ENCODE measurements at places on chromosomes 13 and 19. TPM values are rescaled to one million over a fixed set of nuclear protein-coding genes. Genes with fewer than 3 reads are reported as not detected.

GRCh38 chr13:99855526-99856420, 115.8 kb downstream of the ZIC5 start:
- no peak overlapping the region for H3K4me3 ChIP-seq
- H3K36me3 ChIP-seq = no peaks in the 10 kb centered on the region
- peaks cover 8% of the 10 kb centered on the region for H3K4me1 ChIP-seq
- no peak overlapping the region for H3K27ac ChIP-seq
- no peak for DNase-seq

- H3K27ac ChIP-seq = no peak overlapping the region
- no peaks in the 10 kb centered on the region for H3K36me3 ChIP-seq
- H3K4me3 ChIP-seq = no peak overlapping the region
- DNase-seq = no peak
Measured at GRCh38 chr13:57409121-57409520, 222.4 kb upstream of the PCDH17 start.

DNA sequence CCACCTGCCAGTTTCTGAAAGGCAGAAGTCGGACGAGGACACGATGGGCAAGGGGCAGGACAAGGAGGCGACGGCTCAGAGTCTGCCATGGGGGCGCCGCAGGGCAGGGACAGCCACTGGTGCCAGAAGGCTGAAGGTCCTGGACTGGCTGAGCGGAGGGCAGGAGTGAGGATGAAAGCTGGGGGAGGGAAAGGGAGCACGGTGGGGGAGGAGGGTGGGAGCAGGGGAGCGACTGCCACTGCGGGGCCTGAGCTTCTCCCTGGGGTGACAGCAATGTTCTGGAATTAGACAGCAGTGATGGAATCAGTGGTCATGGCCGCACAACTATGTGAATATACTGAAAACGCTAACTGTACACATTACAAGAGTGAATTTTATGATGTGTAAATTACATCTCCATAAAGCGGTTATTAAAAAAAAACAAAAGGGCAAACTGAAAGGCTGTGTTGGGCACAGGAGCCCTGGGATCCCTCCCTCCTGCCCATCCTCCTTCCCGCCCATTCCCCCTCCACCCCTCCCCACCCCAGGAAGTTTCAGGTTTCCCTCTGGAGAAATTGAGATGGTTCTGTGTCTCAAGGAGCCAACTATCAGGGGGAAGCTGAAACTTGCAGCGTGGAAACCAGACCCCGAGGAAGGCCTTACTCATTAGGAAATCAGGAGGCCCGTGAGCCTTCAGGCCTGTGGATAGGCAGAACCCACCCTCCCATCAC, 15.9 kb downstream of the MLLT1 start:
- no peak overlapping the region for H3K4me3 ChIP-seq
- H3K36me3 ChIP-seq = peaks cover 18% of the 10 kb centered on the region
- H3K4me1 ChIP-seq = peaks cover 16% of the 10 kb centered on the region
- no peaks in the 10 kb centered on the region for H3K27me3 ChIP-seq
- no peak for DNase-seq

DNA sequence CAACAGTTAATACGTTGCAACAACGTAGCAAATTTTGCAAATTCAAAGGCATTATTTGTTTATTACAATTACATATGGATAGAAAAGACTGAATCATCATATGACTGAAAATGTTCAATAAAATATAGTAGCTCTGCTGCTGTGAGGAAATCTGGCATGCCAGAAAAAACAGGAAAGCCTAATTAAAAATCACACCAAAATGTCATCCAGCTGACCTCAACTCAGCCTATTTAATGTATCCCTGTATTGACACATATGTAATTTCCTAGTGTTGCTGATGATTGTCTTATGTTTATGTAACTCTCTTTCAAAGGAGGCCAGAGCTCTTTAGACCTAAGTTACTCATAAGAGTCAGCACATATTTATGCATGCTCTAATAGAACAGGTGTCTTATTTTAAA, 495.0 kb downstream of the PCDH17 start:
- no peaks in the 10 kb centered on the region for H3K4me1 ChIP-seq
- H3K27me3 ChIP-seq = no peaks in the 10 kb centered on the region
- no peaks in the 10 kb centered on the region for H3K36me3 ChIP-seq

ZNF837 gene
- total RNA-seq = 2.9 TPM

ZNF729 gene
- not detected for total RNA-seq

DNA sequence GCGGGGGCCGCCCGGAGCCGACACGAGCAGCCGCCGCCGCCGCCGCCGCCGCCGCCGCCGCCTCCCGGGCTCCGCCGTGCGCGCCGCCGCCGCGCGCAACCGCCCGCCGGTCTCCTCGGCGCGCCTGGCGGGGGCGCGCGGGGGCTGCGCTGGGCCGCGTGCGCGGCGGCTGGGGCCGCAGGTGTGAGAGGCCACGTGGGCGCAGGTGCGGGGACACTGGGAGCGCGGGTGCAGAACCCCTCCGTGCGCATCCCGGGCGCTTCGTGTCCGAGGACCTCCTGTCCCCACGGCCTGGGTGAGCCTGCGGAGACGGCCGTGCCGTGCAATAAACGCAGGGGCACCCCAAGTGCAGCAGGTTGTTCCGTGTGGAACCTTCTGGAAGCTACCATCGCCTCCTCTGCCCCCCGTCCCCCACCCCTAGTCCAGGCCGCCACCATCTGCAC, at the start of gene LINGO3:
Gene LINGO3 (minus strand): TSS at position 41 of the 443 bp plus-strand sequence. CDS start 16,378 bp downstream, outside the sequence.
- H3K36me3 ChIP-seq = no peaks in the 10 kb centered on the region
- H3K4me3 ChIP-seq = peak within 1 kb of the TSS; percentile 60
- peaks cover 2% of the 10 kb centered on the region for H3K4me1 ChIP-seq
- H3K27ac ChIP-seq = no peak within 1 kb of the TSS
- H3K27me3 ChIP-seq = peaks cover 68% of the 10 kb centered on the region

CYP2A7 gene
- not detected for total RNA-seq

- H3K27me3 ChIP-seq = no peaks in the 10 kb centered on the region
- peaks cover 21% of the 10 kb centered on the region for H3K4me1 ChIP-seq
- peaks cover 76% of the 10 kb centered on the region for H3K36me3 ChIP-seq
- peak overlapping the region; percentile 84 for H3K27ac ChIP-seq
Measured at GRCh38 chr19:58003174-58003828, 681 bp upstream of the ZNF606 start.

- H3K4me3 ChIP-seq = no peak overlapping the region
- H3K4me1 ChIP-seq = peaks cover 8% of the 10 kb centered on the region
Measured at GRCh38 chr13:43782686-43783085, 4.1 kb downstream of the ENOX1 start.

Data from activated naive CD8-positive, alpha-beta T cell treated with anti-CD3 and anti-CD28 coated beads, Interleukin-2, amount 10 ng/mL, durations not matched to agents 7 days and 5 days (primary cell).